ENCODE measurements at places on chromosomes 1 and 21.

GRCh38 chr1:16068356-16069270 is 4.8 kb downstream of the FAM131C start:
- no peak for DNase-seq

- no peak for DNase-seq
Observed at GRCh38 chr21:24147674-24148073, 1459.6 kb downstream of the MRPL39 start.

- DNase-seq: no peak
Observed at GRCh38 chr1:218481116-218481775, 136.1 kb downstream of the TGFB2 start.

- DNase-seq: peak; percentile 58
Observed at GRCh38 chr1:21368515-21369289, 71.2 kb upstream of the NBPF3 start.

All from activated CD4-positive, alpha-beta T cell treated with anti-CD3 and anti-CD28 coated beads, Interleukin-2, amount 10 ng/mL, durations not matched to agents 7 days and 5 days (primary cell).